PC-9 (cell line): ENCODE measurements at places on chromosomes 7 and 10. TPM values are rescaled to one million over a fixed set of nuclear protein-coding genes. Genes with fewer than 3 reads are reported as not detected.

DNA sequence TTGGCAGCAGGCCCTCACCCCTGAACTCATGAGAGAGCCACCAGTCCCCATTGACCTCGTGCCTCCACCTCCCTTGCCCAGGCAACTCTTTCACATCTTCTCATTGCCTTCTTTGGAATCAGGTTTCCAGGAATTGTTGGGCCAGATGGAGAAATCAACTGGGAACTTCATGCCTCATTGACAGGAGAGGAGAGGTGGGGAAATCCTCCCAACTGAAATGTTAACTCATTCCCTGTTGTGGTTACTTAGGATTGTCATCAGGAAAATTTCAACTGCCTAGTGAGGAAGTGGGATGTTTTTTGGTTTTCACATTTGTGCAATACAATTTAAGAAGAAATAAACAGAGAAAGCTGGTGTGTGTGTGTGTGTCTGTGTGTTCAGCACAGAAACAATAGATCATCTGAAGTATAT, 106.6 kb upstream of the INHBA start:
- H3K27ac ChIP-seq: no peak overlapping the region
- H3K4me3 ChIP-seq: no peak overlapping the region
- no peak for DNase-seq
- no peaks in the 10 kb centered on the region for H3K27me3 ChIP-seq

GRCh38 chr10:103784723-103785418, 70.5 kb downstream of the SH3PXD2A start:
- H3K27me3 ChIP-seq: no peaks in the 10 kb centered on the region
- H3K27ac ChIP-seq: no peak overlapping the region

Gene TSPAN12
- total RNA-seq: 5.8 and 6.1 TPM in 2 replicates

- no peak for DNase-seq
- H3K36me3 ChIP-seq: no peaks in the 10 kb centered on the region
- peaks cover 46% of the 10 kb centered on the region for H3K27me3 ChIP-seq
- no peak overlapping the region for H3K27ac ChIP-seq
- no peaks in the 10 kb centered on the region for H3K4me1 ChIP-seq
Measured at GRCh38 chr10:43945908-43946307, 297.2 kb upstream of the ZNF32 start.

GRCh38 chr10:132732518-132732917, 53.4 kb downstream of the NKX6-2 start:
- H3K4me3 ChIP-seq: no peak overlapping the region
- no peaks in the 10 kb centered on the region for H3K27me3 ChIP-seq
- no peaks in the 10 kb centered on the region for H3K36me3 ChIP-seq
- H3K27ac ChIP-seq: no peak overlapping the region
- H3K4me1 ChIP-seq: no peaks in the 10 kb centered on the region
- no peak for DNase-seq

Gene NPFFR1
- 0.05 and 0.09 TPM in 2 replicates for total RNA-seq

- no peaks in the 10 kb centered on the region for H3K4me1 ChIP-seq
- no peaks in the 10 kb centered on the region for H3K36me3 ChIP-seq
- no peak overlapping the region for H3K27ac ChIP-seq
- H3K27me3 ChIP-seq: no peaks in the 10 kb centered on the region
- DNase-seq: no peak
Measured at GRCh38 chr7:29019387-29019786, 61.3 kb upstream of the TRIL start.

Gene LIPK
- not detected in 2 replicates for total RNA-seq

DNA sequence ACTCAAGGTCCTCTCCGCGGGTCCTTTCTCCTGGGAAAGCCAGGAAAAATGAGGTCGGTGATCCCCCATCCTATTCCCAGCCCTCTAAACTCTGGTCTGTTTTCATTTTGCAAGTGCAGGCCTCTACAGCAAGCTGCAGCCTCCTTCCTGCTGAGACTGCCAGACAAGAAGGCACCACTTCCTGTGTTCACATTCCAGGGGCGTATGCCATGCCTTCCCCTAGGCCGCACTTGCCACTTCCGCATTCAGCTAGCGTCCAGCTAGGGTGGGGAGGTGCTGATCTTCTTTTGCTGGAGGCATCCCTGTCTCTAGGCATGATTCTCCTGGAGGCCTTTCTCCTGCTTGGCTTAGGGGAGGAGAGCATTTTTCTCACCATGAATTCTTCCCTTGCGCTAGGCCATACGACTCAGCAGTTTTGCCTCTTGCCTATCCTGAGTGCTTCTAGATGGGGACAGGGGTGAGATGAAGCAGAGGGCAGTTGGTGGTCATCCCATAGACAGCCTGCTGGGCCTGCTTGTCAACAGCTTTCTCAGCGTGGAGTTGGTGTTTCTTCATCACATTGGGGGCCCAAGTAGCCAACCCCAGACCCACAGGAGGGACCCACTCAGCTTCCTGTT, 328.9 kb downstream of the RPS24 start:
- no peaks in the 10 kb centered on the region for H3K36me3 ChIP-seq
- peaks cover 49% of the 10 kb centered on the region for H3K27me3 ChIP-seq
- H3K4me3 ChIP-seq: no peak overlapping the region

DNA sequence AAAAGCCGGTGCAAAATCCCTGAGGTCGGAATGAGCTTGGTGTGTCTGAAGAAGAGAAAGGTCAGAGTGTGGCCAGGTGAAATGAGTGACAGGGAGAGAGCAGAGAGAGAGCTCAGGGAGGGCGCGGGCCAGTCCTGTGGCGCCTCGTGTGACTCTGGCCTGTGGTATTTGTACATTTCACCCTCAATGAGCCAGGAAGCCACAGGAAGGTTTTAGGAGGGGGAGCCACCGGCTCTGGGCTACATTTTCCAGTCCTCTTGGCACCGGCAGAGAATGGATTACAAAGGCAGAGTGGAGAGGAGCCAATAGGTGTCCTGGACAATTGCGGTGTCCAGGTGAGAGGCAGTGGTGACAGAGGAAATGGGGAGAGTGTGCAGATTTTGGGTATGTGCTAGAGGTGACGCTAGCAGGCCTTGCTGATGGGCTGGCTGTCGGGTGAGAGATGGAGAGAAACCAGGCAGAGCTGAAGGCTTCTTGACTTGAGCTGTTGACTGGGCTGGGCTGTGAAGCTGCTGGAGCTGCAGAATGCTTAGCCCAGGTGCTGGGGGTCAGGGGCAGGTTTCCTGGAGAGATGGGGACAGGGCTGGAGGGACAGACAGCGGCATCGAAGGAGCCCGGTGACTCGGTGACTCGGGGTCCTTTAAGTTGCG, 38.1 kb downstream of the COL13A1 start:
- no peaks in the 10 kb centered on the region for H3K27me3 ChIP-seq
- H3K36me3 ChIP-seq: no peaks in the 10 kb centered on the region
- no peak overlapping the region for H3K4me3 ChIP-seq
- peak; percentile 77 for DNase-seq
- H3K4me1 ChIP-seq: peaks cover 33% of the 10 kb centered on the region
- peak overlapping the region; percentile 43 for H3K27ac ChIP-seq

Gene C10orf53
- total RNA-seq: not detected in 2 replicates

DNA sequence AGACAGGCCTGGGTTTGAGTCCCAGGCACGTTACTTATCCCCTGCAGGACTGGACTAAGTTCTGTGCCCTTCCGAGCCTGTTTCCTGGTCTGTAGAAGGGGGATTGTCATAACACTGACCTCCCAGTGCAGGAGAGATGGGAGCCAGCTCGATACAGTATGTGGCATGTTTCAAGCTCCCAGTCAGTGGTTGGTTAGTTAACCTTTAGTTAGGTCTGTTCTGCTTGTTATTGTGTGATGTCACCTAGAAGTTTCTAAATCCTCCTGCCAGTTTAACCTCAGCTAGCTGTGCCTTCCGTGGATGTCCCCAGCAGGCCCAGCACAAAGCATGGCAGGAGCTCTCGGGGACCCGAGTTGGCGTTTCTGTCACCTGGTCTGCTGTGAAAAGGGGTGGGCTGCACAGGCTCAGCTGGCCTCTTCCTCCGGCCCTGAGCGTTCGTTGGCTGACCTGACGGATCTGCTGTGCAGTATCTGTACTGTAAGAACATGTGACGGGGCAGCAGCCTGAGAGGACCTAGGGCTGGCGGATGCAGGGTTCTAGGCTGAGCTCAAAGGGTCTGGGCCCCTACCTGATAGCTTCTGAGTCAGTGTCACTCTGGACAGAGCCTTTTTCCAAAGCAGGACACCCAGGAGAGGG, 53.0 kb downstream of the SPOCK2 start:
- no peaks in the 10 kb centered on the region for H3K36me3 ChIP-seq
- no peaks in the 10 kb centered on the region for H3K27me3 ChIP-seq
- H3K4me1 ChIP-seq: peaks cover 15% of the 10 kb centered on the region
- DNase-seq: no peak
- H3K27ac ChIP-seq: no peak overlapping the region
